ENCODE measurements at places on chromosomes 12 and 14.

DNA sequence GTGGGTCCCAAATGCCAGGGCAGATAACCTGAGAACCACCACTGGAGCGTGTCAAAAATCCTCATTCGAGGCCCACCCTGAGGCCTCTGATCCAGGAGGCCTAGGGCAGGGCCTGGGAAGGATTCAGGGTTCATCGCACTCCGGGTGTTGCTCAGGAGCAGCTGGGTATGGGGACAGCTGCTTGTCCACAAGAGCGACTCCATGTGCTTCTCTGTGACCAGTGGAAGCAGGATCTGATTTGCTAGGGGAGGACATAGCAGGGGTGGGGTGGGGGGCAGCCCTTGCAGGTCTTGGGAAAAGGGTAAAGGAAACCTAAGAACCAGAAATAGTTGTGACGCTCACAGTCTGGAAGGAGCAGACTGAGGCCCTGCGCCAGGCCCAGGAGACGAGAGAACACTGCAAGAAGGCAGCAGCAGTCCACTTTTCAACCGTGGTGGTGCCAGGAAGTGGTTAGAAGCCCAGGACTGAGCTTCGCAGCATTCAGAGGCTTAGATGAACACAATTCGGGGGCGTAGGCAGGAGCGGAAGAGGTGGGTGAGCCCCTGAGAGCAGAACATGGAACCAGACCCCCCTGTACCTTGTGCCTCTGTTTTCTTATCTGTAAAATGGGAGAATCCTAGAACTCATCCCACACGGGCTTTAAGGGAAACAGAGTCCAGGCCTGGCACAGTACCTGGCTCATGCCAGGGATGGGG is 33.7 kb downstream of the ITPK1 start:
- peak; percentile 20 for DNase-seq

GRCh38 chr14:30706704-30707103 is 84.6 kb downstream of the SCFD1 start:
- DNase-seq = no peak

GRCh38 chr12:6822426-6823135 is 960 bp downstream of the GPR162 start:
- DNase-seq = no peak

DNA sequence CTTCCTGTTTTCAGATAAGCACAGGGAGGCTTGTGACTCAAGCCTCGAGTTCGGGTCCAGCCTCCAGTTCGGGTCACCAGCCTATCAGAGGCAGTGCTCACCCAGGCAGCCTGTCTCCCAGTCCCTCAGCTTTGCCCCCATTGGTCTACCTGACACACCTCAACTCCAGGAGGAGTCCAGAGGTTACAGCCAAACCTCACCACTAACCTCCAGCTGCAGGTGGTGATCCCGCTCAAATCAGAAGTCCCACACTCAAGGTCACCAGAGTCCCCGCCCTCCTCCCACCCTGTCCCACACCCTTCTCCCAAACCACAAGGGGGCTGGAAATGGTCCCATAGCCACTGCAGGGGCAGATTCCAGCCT is 42.1 kb downstream of the KDM2B start:
- no peak for DNase-seq

GRCh38 chr12:43550831-43551271 is 1.2 kb downstream of the ADAMTS20 start:
- no peak for DNase-seq

DNA sequence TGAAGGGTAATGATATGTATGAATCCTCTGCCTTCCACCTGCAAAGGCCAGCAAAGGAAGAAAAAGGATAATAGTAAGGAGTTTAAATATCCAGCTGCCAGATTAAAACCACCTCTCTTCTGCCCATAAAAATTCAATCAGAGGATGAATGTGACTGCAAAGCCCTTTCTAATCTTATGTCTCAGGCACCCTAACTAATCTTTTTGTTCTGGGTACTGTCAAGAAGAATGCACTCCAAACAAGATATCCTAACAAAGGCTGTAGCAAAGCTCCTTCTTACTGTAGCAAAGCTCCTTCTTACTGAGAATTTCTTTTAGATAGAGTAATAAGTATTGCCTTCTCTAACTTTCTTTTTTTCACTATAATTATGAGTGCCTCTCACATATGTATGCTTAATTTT is 91.8 kb downstream of the ST8SIA1 start:
- DNase-seq = no peak

DNA sequence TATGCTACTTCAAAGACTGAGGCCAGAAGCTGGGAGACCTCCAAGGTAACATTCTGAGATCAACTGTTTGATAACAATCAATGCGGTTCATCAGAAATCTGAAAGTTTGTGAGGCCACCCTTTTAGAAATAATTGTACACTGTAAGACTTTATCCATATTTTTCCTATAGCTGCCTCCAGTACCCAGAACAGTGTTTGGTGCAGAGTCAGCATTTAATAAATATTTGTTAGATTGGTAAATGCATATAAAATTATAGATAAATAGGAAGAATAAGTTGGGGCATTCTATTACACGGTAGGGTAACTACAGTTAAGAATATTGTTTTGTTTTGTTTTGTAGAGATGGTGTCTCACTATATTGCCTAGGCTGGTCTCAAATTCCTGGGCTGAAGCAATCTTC is 141.4 kb downstream of the C12orf42 start:
- no peak for DNase-seq

DNA sequence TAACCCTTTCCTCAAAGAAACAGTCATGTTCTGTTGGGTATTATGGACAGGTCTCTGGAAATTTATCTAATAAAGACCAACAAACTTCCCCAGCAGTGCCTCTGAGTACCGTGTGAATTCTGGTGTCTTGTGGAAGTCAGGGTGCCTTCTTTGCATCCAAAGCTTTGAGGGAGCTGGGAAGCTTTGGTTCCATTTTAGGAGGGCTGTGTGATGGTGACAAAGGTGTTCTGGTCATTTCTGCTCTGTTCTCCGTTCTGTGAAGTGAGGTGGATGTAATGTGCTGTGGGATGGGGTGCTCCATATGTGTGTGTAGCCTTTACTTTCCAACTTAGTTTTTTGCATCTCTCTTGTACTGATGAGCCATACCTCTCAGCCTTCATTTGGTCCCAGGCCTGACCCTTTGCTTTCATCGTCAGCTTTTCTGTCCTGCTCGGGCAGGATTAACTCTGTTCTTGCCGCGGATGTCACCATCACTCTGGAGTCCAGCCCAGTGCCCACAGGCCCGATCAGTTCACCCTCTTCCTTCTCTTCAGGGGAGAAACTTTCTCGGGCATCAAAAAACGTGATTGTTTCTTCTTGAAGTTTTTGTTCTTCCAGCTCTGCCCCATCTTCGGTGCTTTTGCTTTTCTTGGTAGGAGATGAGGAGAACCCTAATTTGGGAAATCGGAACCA is 13.2 kb downstream of the PLD4 start:
- no peak for DNase-seq

GRCh38 chr12:130988751-130989150 is 35.0 kb downstream of the ADGRD1 start:
- DNase-seq = no peak

GRCh38 chr12:9341260-9341585 is 133.0 kb upstream of the PZP start:
- no peak for DNase-seq

DNA sequence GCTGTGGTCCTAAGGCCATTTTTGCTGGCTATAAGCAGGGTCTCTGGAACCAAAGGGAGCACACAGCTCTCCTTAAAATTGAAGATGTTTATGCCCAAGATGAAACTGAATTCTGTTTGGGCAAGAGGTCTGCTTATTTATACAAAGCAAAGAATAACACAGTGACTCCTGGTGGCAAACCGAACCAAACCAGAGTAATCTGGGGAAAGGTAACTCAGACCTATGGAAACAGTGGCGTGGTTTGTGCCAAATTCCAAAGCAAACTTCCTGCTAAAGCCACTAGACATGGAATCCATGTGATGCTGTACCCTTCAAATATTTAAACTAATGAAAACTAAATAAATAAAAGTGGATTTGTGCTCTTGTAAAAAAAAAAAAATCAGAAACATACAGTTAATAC is 29.6 kb upstream of the BICDL1 start:
- DNase-seq = no peak

GRCh38 chr14:54807428-54807827 is 95.2 kb downstream of the GCH1 start:
- no peak for DNase-seq

- no peak for DNase-seq
Measured at GRCh38 chr12:74334780-74335179, 202.9 kb upstream of the ATXN7L3B start.

GRCh38 chr14:28761438-28762291 is 4.9 kb upstream of the FOXG1 start:
- no peak for DNase-seq

DNA sequence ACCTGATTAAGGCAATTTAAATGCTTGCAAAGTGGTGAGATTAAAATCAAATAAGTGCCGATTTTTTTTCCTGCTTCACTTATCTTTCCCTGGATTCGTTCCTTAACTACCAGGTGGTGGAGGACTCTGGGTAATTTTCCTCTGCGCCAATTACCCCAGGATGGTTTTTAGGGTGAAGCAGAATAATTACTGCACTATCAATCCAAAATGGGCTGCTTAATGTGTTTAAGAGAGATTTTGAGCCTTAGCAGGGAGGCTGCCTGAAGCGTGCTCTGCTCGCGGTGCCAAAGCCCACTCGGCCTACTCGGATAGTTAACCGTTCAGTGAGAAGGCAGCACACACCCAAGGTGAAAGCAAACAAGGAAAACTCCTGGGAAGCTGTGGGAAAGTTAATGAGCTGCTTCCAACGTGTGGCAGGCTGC is 274.9 kb upstream of the LMO3 start:
- DNase-seq = no peak

- no peak for DNase-seq
Measured at GRCh38 chr12:5369298-5369697, 62.6 kb upstream of the NTF3 start.

DNA sequence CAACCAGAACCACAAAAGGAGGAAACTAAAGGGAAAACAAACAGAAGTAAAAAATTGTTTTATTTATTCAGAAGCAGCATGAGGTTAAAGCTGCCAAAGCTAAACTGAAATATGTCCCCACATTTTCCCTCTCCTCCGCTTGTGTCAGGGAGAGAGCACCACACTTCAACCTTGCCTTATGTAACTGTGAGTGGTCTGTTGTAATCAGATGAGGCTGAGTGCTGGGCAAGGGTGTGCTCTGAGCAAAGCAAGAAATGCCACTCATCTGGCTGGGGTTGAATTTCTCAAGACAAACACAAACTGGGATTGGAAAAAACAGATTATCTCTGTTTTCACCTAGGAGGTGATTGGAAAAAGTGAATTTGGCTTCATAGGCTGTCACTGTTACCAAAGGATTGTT is 12.2 kb downstream of the CAPZA3 start:
- no peak for DNase-seq

GRCh38 chr12:50824914-50825313 is 17.8 kb upstream of the TMPRSS12 start:
- DNase-seq = no peak

GRCh38 chr14:70698288-70698687 is 56.6 kb downstream of the TTC9 start:
- no peak for DNase-seq

- DNase-seq = no peak
Measured at GRCh38 chr14:75032939-75033338, 18.3 kb downstream of the MLH3 start.

GRCh38 chr14:29163109-29163508 is 396.5 kb downstream of the FOXG1 start:
- no peak for DNase-seq

DNA sequence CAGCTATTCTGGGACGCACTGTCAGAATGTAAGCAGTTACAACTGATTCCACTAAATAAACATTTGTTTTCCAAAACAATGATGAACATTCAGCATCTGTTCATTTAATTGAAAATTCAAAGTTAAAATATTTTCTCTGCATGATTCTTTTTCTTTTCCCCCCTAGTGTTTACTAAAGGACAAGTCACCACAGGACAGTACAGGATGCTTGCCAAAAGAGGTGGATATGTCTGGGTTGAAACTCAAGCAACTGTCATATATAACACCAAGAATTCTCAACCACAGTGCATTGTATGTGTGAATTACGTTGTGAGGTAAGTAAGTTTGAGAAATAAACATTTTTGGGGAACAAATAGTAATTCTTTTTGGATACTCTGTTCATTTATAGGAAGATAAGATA is 28.2 kb upstream of the SNAPC1 start:
- DNase-seq = no peak

DNA sequence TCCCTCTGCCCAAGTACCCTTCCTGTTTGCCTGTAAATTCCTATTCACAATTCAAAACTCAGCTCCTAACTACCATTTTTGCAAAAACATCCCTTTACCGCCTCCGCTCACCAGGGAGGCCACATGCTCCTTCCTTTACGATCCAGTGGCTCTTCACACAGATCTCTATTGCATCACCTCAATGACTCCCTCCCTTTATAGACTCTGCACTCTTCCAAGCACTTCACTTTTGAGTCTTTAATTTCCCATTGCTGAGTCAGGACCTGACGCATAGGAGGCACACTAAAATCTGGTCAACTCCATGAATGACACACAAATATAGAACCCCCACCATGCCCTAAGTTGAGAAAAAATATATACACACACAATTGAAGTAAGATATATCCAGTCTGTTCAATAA is 45.9 kb downstream of the PPP1R13B start:
- no peak for DNase-seq

Data from T-cell (primary cell).